ENCODE measurements at places on chromosomes 5 and 9.

- no peak for DNase-seq
Measured at GRCh38 chr5:103037673-103038455, 82.1 kb downstream of the GIN1 start.

DNA sequence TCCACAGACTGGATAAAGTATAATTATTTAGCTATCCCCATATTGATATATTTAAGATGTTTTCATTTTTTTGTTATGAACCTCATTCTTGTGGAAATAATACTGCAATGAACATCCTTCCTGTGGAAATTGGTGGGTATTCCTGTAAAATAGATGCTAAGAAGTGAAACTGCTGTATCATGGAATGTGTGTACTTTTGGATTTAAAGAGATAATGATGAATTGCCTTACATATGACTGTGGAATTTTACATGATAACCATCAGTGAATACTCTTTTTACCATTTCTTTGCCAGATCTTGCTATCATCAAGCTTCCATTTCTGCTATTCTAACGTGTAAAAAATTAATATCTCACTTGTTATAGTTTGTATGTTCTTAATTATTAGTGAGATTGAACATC, 847.9 kb downstream of the EFNA5 start:
- no peak for DNase-seq

DNA sequence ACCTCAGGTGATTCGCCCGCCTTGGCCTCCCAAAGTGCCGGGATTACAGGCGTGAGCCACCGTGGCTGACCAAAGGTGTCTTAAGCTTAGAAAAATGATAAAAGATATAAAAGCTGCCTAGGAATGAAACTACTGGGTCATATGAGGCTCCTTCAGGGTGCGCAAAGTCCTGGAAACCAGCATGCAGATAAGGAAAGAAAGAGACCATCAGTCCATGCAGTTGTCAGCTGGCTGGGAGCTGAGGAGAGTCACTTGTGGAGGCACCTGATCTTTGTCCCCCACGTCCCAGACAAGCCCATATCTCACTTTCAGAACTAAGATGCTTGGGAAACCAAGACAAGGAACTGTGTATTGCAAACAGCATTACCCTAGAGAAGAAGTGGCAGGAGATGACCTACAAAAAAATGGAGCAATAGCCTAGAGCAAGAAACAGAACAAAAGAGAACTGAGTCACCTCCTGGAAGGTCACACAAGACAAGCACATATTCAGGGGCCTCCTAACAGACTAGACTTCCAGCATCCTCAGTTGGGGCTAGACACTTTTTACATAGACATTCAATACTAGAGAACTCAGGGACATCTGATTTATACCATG, 2.8 kb upstream of the CCDC125 start:
- DNase-seq = no peak

DNA sequence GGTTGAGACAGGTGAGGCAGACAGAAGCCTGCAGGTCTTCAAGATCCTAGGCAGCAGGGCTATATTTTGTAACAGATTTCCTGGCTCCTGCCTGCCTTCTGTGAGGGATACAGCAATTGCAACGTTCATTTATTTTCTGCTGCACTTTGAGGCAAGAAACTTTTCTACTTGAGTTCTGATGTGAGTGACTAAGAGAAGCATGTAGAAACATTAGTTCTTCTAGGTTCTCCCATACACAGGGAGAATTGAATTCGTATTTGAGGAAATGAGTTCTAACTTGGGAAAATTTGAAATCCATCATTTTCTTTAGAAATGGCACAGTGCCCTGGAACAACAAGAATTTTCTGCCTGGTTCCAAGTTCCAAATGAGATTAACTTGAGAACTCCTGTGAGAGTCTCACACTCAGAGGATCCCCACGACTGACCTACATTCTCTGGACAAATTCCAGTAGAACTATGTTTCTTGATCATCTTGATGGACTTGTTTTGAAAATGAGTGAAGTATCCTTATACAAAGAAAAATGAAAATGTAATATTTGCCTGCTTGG, 15.0 kb downstream of the MAMDC2 start:
- DNase-seq = no peak

- no peak for DNase-seq
Measured at GRCh38 chr9:37191403-37192089, 71.2 kb downstream of the ZCCHC7 start.

DNA sequence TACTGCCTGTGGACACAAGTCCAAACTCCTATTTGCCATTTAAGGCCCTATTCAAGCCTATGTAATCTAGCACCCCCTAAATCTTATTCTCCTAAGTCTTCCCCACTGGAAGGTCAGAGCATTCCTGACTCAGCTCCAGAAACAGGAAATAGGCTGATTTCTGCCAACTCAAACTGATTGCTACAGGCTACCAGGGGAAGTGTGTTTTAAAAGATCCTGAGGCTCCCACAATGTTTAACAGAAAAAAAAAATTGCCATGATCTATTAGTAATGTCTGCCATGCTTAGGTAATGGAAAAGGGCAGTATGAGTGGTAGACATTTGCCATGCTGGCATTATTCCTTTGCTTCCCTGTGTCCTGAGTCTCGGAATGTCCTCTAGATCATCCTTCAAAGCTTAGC, 65.8 kb upstream of the BRINP1 start:
- no peak for DNase-seq

DNA sequence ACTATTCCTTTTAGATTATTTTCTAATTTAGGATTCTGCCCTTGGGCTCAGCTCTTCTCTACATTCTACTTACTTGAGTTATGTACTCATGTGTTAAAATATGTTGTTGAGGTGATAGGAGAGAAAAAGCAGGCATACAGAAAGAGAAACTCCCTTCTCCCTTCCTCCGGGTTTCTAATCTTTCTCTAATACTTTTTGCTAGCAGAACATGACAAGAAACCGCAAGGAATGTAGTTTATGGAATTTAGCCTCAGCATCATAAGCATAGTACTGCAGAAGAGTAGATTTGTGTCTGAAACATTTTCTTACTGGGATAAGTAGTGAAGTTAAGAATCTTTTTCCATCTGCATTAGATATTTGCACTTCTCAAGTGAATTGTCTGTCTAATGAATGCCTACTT, 139.5 kb upstream of the CYLC2 start:
- DNase-seq = no peak

DNA sequence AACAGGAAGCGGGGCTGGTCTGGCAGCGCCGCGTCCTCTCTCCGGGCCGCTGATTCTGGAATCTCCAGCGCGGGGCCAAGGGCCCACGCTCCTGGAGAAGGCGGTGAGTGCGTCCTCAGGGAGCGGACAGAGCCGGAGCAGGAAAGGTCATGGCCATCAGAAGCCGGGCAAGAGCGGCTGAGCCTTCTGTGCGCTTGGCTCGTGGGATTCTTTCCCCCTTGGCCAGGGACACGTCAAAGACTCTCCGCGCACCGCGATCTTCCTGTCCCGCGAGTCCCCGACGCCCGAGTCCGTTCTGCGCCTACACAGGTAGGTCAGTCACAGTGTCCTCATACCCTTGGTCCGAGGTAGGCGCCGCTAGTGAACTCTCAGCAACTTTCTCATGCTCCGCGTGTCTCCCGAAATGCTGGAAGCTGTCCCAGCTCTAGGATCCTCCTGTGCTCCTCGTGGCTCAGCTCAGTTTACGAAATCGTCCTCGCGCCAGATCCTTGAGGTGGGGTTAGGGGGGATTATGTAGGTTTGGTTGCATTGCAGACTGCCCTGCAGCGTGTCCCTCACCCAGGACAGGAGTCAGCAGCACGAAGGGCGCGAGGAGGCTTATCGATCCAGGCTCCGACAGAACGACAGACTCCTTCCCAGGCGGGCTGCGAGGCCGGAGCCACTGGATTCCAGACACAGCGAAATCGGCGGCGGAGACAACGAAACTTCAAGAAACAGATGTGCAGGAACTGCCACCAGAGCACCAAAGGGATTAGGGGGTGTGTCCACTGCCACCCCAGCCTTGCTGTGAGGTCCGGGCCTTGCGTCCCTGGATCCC, 8.7 kb downstream of the LHX6 start:
- no peak for DNase-seq

Measured in left forelimb (tissue), 1 donor.